GM23338 (cell line): ENCODE measurements at places on chromosomes 12 and 14.
A peak's percentile ranks its signal among the peaks of the same experiment; 100 is the strongest.

DNA sequence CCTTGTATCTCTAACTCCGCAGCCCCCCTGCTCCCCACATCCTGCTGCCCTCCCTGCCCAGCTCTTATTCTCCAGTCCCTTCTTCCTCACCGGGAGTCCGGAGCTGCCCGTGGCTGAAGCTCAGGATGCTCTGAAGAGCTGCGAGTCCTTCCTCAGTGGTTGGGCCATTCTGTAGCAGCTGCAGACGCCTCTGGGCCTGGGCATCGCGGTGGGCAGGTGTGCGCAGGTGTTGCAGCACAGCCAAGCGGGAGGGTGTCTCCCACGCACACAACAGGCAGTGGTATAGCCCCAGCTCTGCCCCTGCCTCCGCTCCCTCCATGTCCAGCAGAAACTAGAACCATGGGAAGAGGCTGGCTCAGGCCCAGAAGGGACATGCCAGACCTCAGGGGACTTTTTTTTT lies 20.2 kb downstream of the ZFHX2 start:
- no peak for DNase-seq

DNA sequence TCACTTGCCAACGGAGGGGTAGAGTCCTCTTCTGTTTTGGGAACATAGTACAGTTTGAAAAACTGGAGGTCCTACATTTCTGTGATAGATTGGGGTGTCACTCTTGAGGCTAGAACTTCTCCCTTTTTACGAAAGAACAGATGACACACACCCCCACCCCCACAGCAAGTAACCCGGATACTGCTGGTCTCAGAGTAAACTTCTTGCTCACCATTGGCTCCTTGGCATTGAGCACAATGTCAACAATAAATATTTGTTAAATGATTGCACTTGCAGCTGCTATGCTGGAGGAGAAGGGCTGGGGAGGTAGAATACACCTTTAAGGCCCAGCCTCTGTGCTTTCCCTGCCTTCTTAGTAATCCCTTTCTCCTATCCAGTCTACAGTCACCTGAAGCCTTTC lies 149.8 kb downstream of the TGFB3 start:
- no peak for DNase-seq

GRCh38 chr12:27229367-27229766 lies 14.7 kb upstream of the STK38L start:
- no peak for DNase-seq

GRCh38 chr14:94171208-94171607 lies 2.9 kb upstream of the PPP4R4 start:
- DNase-seq: no peak

- no peak for DNase-seq
Observed at GRCh38 chr12:48334808-48335207, 15.9 kb downstream of the ZNF641 start.

- DNase-seq: no peak
Observed at GRCh38 chr12:13142747-13143146, 39.3 kb upstream of the GSG1 start.

- DNase-seq: no peak
Observed at GRCh38 chr12:57934819-57935218, 6.5 kb upstream of the ATP23 start.

DNA sequence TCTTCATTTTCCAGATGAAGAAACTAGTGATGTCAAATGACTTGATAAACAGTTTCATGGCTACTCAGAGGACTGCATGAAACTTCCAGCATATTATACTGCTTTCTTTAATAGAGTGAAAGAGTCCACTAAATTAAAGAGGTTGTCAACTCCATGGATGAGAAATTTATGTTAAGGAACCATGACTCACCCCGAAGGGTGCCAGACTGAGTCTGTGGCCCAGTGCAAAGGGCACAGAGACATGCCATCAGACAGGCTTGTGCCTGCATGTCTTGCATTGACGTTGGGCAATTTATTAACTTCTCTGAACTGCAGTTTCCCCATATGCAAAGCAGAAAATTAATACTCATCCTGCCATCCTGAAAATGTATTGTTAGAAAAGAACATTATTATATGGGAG lies 382.4 kb downstream of the APAF1 start:
- DNase-seq: no peak

DNA sequence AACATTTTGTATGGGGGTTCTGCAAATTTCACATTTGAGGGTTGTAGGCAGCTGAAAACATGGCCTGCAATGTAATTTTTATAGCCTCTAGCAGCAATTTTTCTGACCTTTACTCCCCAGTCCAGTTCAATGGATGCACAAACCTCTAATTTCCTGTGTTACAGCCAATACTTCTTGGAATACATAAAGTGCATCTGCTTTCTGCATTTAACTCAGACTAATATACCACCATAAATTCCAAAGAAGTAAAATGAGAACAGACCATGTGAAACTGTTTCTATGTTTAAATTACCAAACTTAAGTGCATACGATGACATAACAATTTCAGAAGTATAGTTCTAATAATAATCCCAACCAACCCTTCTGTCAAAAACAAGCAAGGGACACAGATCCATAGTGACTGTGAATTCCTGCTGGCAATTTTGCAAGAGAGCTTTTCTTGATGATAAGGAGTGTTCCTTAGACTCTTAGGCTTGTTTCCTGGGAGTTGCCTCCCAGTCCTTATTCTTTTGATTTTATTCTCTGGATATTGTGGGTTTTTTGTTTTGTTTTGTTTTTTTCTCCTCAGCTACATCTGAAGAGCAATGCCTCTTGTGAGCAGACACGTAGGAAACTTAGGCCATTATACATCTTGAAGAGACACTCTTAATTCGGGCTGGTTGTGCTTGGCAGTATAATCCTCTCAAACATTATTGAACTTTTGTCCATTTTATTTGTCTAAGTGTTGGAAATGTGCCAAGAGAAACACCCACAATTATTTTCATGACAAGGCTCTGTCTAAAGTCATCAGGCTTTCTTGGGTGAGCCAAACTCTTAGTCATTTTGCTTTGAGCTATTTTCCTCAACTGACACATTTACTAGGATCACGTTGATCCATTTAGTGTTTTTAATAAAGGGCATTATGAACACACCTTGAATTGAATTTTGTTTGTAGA lies 51.3 kb upstream of the RERGL start:
- no peak for DNase-seq

DNA sequence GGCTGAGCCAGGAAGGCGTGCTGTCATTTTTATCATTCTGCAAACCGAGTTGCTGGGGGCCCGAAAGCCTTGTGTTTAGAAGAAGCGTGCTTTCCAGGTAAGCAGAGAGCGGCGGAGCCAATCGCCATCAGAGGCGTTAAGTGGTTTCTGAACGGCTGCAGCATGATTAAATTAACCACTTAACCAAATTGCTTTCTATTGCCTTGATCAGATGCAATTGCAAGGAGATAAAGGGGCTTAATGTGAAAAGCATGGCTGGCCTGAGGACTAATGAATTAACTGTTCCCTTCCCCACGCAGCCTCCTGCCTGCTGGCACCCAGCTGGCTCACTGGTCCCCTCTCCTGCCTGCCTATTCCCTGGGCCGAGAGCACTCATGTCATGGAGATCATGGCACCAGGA lies 36.6 kb upstream of the CHGA start:
- no peak for DNase-seq

DNA sequence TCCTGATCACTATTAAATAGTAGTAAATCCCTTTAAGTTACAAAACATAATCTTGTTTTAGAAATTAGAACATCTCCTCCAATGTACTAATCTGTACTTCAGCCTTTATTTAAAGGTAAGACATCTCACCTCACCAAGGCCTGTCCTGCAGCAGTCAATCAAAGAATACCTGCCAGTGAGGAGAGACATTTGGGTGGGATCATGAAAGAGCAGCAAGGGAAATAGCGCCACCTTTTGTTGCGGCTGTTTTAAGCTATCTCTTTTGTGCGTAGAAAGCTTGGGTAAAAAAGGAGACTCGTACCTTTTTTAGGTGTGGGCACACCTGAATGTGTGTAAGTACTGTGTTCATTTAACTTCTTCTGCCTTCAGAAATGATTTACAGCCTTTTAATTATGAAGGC lies 117.8 kb upstream of the TMTC1 start:
- peak; percentile 82 for DNase-seq

- peak; percentile 81 for DNase-seq
Observed at GRCh38 chr12:100826323-100826722, 31.7 kb downstream of the ANO4 start.

GRCh38 chr14:89351516-89352404 lies 65.3 kb downstream of the FOXN3 start:
- DNase-seq: peak; percentile 41

GRCh38 chr14:35205737-35206136 lies 83.4 kb downstream of the PRORP start:
- DNase-seq: no peak

DNA sequence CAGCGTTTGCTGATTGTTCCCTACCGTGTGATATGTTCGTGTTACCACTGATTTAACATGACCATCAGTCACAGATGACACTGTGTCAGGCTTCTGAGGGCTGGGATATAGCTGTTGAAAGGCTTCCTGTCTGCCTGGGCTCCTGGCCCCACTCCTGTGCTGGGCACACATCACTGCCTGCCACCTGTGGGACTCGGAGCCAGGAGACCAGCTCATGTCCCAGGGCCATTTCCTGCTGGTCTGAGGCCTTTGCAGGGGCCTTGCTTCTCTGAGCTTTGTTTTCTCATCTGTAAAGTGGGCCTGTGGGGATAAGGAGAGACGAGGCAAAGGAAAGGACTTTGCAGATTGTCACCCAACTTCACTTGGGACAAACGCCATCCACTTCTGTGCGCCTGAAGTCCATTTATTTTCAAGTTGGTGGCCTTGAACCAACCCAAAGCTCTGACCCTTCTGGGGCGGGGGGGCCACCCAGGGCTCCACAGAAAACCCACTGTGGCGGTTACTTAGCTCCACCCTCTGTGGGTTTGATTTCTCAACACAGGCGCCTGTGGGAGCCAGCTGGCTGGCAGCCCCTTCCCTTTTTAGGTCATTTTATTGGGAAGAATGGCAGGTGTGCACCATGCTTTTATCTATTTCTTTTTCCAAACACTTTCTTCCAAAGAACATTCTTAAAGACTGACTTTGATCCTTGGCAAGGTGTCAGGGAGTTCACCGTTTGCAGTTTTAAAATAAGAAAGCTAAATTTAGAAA lies 54.1 kb downstream of the BEGAIN start:
- DNase-seq: no peak

DNA sequence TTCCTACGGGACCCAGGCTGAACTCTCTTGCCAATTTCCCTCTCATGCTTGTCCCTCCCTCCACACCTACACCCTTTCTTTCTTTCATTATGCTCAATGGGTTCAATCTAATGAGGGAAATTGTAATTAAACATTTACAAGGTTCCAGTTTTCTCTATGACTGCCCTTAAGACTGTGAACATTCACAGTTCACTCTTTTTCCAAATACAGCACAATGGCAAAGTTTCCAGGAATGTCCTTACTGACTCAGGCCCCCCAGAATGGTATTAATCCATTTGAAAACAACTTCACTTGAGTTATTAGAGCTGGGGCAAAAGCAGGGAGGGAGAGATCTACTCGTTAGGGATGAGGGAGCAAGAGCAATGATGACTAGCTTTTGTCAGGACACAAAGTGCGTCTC lies 892.1 kb downstream of the NRXN3 start:
- no peak for DNase-seq

DNA sequence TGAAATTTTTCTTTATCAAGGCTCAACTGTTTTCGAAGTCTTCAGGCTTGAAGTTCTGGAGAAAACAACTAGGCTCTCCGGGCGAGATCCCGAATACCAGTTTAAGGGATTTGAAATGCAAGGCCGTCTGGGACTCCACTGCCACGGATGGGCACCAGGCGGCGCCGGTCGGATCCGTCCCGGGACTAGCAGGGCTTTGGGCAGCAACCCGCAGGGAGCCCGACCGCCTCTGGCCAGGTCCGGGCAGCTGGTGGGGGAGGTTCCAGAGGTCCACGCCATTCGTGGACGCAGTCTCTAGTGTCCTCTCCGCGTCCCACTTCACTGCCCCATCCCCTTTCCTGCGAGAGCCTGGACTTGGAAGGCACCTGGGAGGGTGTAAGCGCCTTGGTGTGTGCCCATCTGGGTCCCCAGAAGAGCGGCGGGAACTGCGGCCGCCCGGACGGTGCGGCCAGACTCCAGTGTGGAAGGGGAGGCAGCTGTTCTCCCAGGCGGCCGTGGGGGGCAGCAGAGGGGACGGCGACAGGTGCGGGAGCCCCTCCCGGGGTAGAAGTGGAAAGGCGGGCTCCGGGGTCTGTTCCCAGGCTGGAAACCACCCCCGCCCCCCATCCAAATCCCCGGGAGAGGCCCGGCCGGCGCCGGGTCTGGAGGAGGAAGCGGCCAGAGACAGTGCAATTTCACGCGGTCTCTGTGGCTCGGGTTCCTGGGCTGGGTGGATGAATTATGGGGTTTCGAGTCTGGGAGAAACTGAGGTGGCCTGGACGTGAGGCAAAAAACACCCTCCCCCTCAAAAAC lies 838 bp upstream of the ERBB3 start:
- DNase-seq: peak; percentile 96

DNA sequence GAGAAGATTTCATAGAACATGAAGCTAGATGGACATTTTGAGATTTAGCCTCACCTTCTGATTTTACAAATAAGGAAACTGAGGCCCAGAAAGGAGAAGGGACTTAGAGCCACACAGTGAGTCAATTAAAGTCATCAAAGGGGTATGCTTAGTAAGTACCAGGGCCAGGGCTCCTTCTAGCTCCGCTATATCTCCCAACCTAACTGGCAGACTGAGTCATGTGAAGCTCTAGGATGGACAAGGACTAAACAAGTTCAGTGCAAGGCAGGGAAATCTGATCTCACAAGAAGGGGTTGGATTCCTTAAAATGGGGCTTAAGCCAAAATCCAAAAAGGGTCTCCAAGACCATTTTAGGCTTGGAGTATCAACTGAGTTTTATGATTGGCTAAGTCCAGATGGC lies 215.8 kb downstream of the PHLDA1 start:
- DNase-seq: no peak

- no peak for DNase-seq
Observed at GRCh38 chr12:50062728-50063460, 5.5 kb downstream of the ASIC1 start.

- no peak for DNase-seq
Observed at GRCh38 chr14:89827265-89827664, 127.3 kb downstream of the EFCAB11 start.

- no peak for DNase-seq
Observed at GRCh38 chr14:79318371-79318770, 892.9 kb downstream of the DIO2 start.

- DNase-seq: no peak
Observed at GRCh38 chr12:2481951-2482350, 312.8 kb upstream of the FKBP4 start.

- no peak for DNase-seq
Observed at GRCh38 chr12:111428728-111429175, 23.0 kb downstream of the SH2B3 start.
